ENCODE measurements at places on chromosomes 6 and 20.

DNA sequence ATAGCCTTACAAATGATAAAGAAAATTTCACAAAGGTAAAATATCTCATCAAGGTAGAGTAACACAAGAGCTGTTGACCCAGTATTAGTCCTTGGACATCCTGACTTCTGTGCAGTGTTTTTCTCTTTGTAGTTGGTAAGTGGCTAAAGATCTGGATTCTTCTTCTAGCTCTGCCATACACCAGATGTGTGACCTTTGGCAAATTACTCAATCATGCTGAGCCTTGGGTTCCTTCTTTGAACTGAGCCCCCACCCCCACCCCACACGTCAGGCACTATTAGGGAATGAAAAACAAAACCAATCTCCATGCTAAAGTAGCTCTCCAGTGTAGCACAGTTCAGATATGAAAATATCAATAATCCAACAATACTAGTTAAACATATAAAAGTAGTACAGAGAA lies 15.1 kb upstream of the TRIM39 start:
- DNase-seq: no peak

DNA sequence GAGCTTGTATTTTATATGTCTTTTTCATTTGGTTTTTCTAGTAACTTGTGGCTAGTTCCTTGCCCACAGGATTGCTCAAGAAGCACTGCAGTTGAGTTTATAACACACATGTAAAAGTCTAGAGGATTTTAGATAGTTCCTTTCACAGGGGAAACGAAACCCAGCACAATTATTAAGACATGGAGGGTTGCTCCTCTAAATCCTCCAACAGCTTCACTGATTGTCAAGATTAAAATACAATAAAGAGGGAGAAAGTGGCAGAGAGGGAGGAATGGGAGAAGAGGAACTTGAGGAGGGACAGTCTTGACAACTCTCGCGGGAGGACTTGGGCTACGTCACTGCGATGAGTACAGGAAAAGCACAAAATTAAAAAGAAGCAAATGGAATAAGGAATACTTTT lies 9.7 kb upstream of the TBC1D7 start:
- DNase-seq: no peak

GRCh38 chr6:150336708-150337107 lies 32.1 kb upstream of the IYD start:
- DNase-seq: no peak

GRCh38 chr6:168130697-168131371 lies 51.8 kb upstream of the FRMD1 start:
- DNase-seq: no peak

DNA sequence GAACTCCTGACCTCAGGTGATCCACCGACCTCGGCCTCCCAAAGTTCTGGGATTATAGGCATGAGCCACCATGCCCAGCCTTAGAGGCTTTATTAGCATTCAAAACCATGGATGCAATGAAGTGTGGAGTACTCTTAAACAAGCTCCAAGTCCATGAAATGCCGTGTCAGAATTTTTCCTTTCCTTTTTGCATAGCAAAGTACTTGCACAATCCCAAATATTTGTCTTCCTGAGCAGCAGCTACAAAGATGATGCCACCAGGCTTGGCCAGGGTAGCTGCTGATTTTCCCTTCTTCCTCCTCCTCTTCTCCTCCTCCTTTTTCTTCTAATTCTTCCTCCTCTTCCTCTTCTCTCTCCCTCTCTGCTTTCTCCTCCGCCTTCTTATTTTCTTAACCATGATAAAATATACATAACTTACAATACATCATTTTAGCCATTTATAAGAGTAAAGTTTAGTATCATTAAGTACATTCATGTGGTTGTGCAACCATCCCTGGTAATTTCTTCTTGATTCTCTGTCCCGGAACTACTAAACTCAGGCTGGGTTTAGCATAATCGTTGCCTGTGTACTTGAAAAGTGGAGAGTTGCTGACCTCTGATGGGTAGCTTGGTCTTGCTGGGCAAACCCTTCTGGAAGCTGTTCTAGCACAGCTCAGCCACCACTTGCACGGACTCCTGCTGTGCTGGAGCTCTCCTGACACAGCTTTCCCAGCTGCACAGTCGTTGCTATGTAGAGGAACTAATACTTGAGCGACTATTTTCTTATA lies 20.3 kb downstream of the MUCL3 start:
- DNase-seq: peak; percentile 53

- peak; percentile 68 for DNase-seq
Measured at GRCh38 chr20:37534401-37535157, 6.9 kb upstream of the BLCAP start.

DNA sequence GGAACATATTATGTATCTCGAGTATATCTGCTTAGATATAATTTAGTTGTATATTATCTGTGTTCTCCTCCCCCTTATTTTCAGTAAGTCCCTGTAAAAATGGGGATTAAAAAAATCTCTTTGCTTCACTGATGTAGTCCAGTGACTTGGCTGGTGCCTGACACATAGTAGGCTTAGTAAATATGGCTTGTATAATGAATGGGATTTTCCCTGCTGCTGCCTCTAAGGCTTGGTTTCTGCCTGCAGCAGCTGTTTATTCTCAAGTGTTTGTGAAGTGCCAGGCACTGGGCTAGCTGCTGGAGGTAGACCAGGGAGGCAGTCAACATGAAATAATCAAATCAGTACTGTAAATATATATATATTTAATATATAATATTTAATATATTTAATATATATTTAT lies 1.6 kb upstream of the ZFP64 start:
- DNase-seq: no peak

GRCh38 chr6:144310765-144311164 lies 25.6 kb downstream of the UTRN start:
- no peak for DNase-seq

DNA sequence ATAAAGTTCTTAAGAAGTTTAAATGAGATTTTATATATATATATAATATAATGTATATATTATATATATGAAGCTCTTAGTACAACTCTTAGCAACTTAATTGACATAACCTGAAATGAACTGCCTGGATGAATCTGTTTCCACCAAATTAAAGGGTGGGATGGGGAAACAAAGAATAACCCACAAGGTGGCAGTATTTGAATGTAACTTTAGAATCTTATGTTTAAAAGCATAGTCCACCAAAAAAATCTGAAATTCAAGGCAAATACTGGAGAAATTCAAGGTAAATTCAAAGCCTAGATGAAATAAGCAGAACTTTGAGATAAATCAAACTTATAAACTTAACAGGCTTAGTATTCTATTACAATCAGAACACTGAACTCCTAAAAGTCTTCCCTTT lies 4.4 kb upstream of the IBTK start:
- DNase-seq: no peak

GRCh38 chr6:150201285-150201684 lies 58.4 kb downstream of the PPP1R14C start:
- no peak for DNase-seq

GRCh38 chr6:53532061-53532797 lies 12.7 kb downstream of the GCLC start:
- no peak for DNase-seq

DNA sequence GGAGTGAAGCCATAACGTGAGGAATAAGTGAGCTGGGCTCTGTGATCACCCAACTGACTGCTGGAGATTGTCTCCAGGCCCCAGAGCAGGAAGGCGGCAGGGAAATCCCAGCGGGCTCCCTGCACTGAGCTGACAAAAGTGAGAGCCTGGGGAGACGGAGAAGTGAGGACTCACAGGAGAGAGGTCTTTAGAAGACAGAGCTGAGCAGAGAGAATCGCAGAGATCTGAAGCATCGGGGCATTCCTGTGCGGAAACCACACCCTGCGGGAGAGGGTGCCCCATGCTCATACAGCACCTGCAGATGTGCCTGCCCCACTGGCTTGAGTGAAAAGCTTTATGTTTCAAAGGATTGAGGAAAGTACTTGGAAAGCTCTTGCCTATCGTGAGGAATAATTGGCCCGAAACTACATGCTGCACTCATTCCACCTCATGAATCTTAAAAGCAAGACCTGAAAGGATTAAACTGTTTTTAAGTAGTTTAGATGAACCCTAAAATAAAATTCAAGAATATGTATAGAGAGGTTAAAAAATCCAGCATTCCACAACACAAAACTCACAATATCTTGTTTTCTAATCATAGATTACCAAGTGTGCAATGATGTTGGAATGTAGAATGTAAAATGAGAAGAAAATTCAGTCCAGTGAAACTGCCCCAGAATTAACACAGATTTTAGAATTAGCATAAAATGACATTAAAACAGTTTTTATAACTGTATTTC lies 17.7 kb upstream of the THBS2 start:
- DNase-seq: no peak

GRCh38 chr6:34241351-34242215 lies 4.9 kb downstream of the HMGA1 start:
- DNase-seq: no peak

- no peak for DNase-seq
Measured at GRCh38 chr20:63255931-63256704, 1.9 kb upstream of the NKAIN4 start.

DNA sequence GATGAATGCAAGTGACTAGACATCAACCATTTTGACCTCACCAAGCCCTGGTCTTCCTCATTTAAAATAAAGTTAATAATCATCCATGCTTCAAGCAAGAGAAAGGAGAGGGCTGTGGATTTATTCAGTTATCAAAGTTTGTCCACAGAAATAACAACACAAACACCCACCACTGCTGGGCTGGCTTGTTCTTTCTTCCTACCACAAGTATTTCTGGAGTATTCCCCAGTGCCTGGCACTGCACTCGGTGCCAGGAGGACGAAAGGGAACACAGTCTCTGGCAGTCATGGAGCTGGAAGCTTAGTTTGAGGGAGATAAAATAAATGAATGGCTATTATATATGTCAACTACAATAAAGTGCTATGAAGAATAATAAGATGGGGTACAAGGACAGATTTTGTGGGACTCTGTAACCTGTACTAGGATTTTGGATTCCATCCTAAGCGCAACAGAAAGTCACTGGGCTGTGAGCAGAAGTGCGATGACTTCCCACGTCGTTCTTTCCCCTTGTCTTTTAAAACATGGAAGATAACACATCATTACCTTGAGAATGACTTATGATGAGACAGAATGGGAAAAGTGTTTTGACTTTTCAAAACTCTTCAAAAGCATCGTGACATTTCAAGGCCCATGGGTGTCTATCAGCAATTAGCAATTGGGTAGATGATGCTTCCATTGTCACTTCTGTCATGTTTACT lies 74.5 kb upstream of the TRAF3IP2 start:
- DNase-seq: no peak

- DNase-seq: peak; percentile 83
Measured at GRCh38 chr6:111823831-111824607, 49.2 kb downstream of the FYN start.

GRCh38 chr6:48318670-48319069 lies 207.7 kb upstream of the PTCHD4 start:
- no peak for DNase-seq

DNA sequence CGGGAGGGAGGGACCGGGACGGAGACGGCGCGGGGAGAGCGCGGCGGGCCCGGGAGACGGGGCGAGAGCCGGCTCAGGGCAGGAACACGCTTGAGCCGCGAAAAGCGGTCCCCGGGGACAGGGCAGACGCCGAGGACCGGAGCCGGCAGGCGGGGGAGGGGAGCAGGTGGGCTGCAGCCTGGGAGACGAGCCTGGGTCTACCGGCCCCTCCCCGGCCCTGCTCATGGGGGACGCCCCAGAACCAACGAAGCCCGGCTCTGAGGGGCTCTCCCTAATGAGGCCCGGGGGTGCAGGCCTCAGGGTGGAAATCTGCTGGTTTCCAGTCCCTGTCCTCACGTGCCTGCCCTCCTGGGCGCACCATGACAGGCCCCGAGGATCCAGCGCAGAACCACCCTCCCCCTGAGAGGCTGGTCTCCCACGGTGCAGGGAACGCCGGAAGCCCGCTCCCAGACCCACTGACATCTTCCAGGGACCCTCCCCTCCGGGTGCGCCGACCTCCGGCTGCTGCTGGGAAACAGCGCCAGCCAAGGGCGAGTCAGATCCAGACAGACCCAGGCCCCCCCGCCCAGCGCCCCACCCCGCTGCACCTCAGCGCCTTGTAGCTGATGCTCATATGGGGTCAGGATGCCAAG lies 571 bp upstream of the EEF1A2 start:
- DNase-seq: no peak

DNA sequence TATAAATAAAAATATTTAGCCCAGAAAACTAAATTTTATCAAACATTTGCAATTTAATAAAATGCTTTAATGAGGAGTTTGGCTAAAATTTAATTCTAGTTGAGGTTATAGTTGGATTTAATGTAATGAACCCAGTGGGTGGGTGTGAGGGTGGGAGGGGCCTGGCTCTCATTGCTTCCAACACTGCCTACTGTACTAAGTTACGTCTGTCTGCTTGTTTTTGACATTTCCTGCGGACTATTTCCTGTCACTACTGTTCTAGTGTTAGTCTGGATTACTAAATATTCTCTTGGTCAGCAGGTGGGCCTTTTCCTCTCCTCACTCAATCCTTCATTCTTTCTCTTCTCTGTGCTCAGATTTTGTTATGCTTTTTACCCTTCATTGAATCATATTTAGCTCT lies 82.5 kb upstream of the MAP3K7 start:
- DNase-seq: no peak

DNA sequence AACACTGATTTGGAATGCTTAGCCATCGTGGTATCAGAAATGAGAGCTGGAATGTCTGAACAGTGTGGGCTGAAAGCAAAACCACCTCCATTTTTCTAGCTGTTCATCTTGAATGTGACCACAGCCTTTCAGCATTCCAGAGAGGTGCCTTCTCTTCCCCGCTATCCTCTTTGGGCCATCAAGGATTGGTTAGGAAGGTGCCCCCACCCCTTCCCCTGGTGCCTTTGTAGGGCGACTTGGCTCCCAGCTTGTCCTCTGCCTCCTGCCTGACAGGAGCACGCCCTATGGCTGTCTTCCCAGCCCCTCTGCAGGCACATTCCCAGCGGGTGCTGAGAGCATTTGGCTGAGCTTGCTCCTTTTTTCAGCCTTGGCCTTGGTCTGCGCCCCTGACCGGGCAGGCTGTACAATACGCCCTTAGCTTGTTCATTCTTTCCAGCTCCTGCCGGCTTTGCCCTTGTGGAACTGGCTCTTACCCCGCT lies 97.5 kb downstream of the ARMC2 start:
- no peak for DNase-seq

- DNase-seq: no peak
Measured at GRCh38 chr6:123925842-123926399, 122.3 kb downstream of the NKAIN2 start.

DNA sequence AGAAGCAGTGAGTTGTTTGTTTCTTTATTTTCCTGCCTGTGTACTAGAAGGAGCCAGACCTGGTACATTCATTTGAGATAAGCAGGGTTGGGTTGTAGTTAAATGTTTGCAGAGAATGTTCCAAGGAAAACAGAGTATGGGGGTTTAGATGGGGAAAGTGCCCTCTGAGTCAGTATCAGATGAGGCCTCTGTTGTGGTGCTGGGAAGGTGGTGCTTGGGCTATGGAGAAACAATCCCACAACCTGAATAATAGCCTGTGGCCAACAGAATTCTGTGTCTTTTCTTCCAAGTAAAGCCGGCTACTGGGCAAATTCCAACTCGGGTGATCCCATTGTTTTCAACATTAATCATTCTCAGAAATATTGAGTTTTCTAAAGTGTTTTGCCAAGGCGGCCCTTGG lies 109.3 kb downstream of the RNF144B start:
- no peak for DNase-seq

DNA sequence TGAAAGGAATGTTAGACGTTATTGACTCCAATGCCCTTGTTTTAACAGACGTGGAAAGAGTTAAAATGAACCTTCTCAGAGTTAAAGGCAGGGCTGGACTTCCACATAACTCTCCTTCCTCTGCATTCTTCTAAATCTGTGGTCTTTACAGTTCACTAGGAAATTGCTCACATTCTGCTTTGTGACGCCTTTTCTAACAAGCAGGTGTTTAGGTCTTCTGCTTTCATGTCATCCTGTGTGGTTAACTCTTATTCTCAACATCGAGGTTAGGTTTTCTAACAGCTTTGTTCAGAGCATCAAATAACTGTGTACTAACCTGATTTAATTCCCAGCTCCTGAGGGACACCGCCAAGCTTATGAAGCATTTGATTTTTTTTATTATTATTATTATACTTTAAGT lies 81.3 kb upstream of the NT5E start:
- no peak for DNase-seq
